Heart right ventricle (tissue), 16 donors: ENCODE measurements at places on chromosomes 11 and 22. TPM values are rescaled to one million over a fixed set of nuclear protein-coding genes. Genes with fewer than 3 reads are reported as not detected.

MS4A15 gene
- total RNA-seq: not detected

TCN1 gene
- not detected for total RNA-seq

CSF2RB gene
- 1.5 TPM for total RNA-seq

EFEMP2 gene
- total RNA-seq: 84.0 TPM

MS4A7 gene
- total RNA-seq: 18.5 TPM

F2 gene
- not detected for total RNA-seq

FZD4 gene
- total RNA-seq: 24.6 TPM

C11orf97 gene
- not detected for total RNA-seq

TNNT3 gene
- total RNA-seq: 44.9 TPM

CRACR2B gene
- 17.7 TPM for total RNA-seq

LDHA gene
- 336 TPM for total RNA-seq

FAM118B gene
- 22.6 TPM for total RNA-seq

LRRC32 gene
- 35.7 TPM for total RNA-seq

KDELR3 gene
- total RNA-seq: 3.4 TPM

SNX32 gene
- total RNA-seq: 0.32 TPM

OR8D1 gene
- not detected for total RNA-seq

MS4A14 gene
- 0.95 TPM for total RNA-seq

NPAS4 gene
- total RNA-seq: not detected

OMP gene
- total RNA-seq: not detected
